ENCODE measurements at places on chromosomes 11 and 22.

DNA sequence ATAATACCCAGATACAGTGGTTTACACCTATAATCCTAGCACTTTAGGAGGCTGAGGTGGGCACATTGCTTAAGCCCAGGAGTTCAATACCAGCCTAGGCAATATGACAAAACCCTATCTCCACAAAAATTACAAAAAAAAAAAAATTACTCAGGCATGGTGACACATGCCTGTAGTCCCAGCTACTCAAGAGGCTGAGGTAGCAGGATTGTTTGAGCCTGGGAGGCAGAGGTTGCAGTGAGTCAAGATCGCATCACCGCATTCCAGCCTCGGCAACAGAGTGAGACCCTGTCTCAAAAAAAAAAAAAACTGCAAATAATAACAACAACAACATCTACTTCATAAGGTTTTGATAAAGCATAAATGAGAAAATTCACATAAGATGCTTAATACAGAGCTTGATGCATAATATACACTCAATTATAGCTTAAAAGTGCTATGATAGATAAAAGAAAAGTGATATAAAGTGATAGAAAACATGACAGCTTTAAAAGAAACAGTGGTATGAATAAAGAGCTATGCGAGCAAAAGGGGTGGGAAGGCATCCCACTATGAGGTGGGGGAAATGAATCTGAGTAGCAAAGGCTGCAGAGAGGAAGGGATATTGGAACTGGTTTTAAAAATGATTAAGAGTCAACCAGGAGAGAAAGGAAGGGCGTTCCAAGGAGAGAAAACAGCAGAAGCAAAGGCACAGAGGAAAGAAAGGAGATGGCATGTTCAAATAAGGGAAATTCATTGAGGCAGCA is 197.6 kb downstream of the KIF18A start:
- peak; percentile 45 for DNase-seq

DNA sequence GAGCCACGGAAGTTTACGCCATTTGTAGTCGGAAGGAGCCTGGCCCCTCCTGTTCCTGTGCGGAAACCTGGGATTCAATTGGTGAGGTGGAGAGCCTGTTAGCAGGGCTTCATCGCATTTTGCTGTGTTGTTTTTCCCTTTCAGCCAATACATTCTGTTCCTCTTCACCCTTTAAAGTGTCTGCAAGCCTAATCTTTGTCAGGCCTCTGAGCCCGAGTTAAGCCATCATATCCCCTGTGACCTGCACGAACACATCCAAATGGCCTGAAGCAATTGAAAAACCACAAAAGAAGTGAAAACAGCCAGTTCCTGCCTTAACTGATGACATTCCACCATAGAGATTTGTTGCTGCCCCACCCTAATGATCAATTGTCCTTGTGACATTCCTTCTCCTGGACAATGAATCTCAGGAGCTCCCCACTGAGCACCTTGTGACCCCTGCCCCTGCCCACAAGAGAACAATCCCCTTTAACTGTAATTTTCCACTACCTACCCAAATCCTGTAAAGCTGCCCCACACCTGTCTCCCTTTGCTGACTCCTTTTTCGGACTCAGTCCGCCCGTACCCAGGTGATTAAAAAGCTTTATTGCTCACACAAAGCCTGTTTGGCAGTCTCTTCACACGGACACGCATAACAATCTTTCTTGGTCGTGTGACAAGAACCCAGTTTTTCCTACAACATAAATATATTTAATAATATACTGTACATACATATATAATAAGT is 37.1 kb upstream of the MMP12 start:
- no peak for DNase-seq

GRCh38 chr11:10998674-10999073 is 140.8 kb upstream of the ZBED5 start:
- no peak for DNase-seq

DNA sequence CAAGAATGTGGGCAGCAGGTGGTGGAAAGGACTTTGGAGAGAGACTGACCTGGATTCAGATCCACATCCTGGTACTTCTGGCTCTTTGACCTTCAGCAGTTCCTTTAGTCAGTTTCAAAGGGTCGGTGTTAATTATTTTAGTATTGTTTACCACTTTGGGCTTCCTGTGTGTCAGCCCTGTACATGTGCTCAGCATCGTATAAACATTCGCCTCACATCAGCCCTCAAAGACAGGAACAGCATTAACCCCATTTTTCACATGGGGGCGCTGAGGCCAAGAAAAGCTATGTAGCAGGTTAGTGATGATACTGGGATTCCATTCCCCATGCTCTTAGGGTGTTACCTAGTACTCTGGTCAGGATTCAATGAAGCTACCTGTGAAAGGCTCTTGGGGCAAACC is 72.1 kb upstream of the YWHAH start:
- DNase-seq: no peak

GRCh38 chr11:44264761-44265160 is 45.2 kb downstream of the ALX4 start:
- no peak for DNase-seq

DNA sequence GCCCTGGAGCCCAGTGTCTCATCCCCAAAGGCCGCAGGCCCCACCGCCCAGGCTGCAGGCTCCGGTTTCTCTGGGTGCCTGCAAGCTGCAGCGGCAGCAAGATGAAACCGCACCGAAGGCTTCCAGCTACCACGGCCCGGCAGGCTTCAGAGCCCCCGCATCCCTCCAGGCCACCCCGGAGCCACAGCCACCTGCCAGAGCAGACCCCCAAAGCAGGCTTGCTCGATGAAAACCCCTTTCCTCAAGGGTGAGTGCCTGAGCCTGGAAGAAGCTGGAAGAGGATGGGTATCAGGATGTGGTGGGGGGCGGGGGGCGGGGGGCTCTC is 24.5 kb upstream of the GNB1L start:
- no peak for DNase-seq

- no peak for DNase-seq
Measured at GRCh38 chr11:74701351-74701750, 29.9 kb downstream of the CHRDL2 start.

GRCh38 chr11:58923300-58923788 is 15.9 kb upstream of the GLYATL1 start:
- no peak for DNase-seq

DNA sequence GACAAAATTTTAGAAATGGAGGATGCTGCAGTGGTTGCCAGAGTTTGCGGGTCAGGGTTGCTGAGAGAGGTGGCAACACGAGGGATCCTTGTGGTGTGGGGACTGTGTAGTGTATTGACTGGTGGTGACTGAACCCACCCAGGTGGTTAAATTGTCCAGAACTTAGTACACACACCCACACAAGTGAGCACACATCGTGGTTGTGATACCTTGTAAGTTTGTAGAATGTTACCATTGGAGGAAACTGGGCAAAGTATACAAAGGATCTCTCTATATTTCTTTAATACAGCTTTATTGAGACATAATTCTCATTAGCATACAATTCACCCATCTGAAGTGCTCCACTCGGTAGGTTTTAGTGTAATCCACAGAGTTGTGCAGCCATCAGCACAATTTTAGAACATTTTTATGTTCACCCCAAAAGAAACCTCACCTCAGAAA is 56.1 kb downstream of the MED15 start:
- no peak for DNase-seq

DNA sequence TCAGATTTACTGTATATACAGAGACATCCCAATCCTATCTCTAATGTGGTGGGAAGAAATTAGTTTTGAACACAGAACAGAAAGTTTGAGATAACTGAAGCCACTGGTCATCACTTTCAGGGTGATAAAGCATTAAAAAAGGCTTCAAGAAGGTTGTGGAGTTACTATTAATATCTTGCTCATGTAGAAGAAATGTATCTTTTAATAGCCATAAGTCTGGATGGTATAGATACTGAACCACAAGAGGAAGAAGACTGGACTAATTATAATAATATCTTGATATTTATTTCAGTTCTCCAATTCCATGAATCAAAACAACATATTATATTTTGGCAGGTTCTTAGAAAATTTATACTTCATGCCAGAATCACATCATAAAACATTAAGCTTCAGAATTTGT is 137.1 kb downstream of the TMEM135 start:
- DNase-seq: no peak

- DNase-seq: no peak
Measured at GRCh38 chr11:72754544-72755155, 2.4 kb upstream of the ARAP1 start.

DNA sequence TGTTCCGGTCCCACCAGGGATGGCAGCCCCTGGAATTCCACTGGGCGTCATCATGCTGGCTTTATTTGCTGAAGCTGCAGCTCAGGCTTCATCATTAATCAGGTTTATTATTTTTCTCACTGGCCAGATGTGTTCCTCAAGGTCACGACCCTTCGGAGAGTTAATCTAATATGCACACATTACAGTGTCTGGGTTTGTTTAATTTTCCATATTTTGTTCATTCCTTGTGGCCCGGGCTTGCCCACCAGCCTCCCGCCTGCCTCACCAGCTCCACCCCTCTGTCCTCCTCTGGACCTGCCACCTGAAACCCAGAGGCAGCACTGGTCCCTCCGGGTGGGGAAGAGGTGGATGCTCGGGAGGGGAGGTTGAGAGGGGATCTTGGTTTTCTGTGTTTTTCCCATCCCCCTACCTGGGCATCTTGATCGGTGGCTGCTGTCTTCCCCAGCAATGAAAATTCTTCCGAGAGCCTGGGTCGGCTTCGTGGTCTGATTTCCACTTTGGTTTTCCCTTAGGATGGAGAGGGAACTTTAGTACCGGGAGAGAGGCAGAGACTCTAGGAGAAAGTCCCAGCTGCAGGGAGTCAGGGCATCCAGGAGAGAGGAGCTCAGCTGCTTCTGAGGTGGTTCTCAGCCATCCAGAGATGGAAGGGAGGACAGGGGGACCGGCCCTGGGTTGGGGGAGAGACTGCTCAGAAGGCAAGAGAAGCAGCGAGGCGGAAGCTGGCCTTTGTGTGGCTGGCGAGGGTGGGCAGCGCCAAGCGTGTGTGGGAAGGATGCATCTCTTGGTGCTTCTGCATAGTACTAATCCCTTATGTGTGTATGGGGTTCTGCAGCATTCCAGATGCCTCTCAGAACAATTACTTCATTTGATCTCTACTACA is 2.1 kb downstream of the GRIK4 start:
- no peak for DNase-seq

- no peak for DNase-seq
Measured at GRCh38 chr11:114799476-114799875, 121.1 kb downstream of the NXPE2 start.

- no peak for DNase-seq
Measured at GRCh38 chr11:934527-934926, 8.9 kb downstream of the AP2A2 start.

- no peak for DNase-seq
Measured at GRCh38 chr11:64333556-64333955, 6.4 kb upstream of the CCDC88B start.
